ENCODE measurements at places on chromosomes 7 and 10.

- DNase-seq = no peak
Observed at GRCh38 chr10:106111246-106111645, 1053.3 kb downstream of the SORCS1 start.

GRCh38 chr7:116499168-116500077 lies at the start of gene CAV2:
CAV2 (plus strand) TSS chr7:116499738; CDS start chr7:116499782, 44 bp downstream.
- DNase-seq = no peak

GRCh38 chr7:45670717-45671116 lies 96.5 kb downstream of the ADCY1 start:
- DNase-seq = no peak

DNA sequence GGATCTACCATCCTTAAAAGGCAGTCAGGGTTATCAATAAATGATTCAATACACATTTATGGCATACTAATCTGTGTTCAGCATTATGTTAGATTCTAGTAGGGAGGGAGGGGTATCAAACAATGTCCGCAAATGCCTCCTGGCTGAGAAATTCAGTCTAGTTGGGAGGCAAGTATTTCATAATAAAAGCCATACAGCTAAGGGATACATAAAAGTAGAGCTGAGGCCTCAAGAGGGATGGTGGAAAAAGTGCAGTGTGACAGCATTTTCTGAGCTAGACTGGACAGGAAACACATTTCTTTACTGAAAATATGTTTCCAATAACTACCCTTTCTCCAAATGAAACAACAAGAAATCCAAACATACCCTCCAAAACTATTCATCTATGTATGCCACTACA lies 152.8 kb upstream of the LRRN3 start:
- DNase-seq = no peak

GRCh38 chr7:28759475-28759971 lies 198.6 kb downstream of the TRIL start:
- no peak for DNase-seq

- DNase-seq = no peak
Observed at GRCh38 chr7:38507384-38507783, 123.8 kb downstream of the AMPH start.

- DNase-seq = no peak
Observed at GRCh38 chr10:106107706-106108105, 1056.8 kb downstream of the SORCS1 start.

DNA sequence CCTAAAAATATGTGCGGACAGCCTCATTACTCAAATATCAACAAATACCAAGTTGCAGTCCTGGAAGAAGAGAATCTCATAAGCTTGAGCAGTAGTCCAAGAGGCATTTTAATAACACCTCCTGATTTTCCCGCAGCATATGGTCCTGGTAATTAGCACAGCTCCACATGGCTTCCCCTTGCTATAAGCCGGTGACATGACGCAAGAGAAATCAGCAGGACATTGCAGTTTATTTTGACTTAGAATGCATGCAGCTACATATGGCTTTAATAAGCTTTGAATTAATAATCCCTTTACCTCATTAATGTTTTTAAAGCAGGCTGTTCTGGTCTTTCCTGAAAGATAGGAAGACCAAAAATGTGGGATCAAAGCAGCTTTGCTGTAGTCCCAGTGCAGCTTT lies 137.6 kb downstream of the RAMP3 start:
- DNase-seq = no peak

- no peak for DNase-seq
Observed at GRCh38 chr7:92798517-92799249, 37.7 kb downstream of the CDK6 start.

DNA sequence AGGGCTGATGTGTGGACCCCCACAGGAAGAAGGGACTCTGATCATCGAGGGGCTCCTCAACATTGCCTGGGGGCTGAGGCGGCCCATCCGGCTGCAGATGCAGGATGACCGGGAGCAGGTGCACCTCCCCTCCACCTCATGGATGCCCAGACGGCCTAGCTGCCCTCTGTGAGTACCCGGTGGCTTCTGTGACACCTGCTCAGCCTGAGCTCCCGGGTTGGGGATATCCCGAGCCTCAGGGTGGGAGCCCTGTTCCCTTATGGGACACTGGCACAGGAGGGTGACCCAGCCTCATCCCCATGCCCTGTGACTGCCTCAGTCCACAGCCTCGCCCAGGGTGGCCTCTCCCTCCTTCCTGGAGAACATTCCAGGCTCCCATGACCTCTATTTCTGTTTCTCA lies 3.9 kb upstream of the DEPP1 start:
- DNase-seq = no peak

DNA sequence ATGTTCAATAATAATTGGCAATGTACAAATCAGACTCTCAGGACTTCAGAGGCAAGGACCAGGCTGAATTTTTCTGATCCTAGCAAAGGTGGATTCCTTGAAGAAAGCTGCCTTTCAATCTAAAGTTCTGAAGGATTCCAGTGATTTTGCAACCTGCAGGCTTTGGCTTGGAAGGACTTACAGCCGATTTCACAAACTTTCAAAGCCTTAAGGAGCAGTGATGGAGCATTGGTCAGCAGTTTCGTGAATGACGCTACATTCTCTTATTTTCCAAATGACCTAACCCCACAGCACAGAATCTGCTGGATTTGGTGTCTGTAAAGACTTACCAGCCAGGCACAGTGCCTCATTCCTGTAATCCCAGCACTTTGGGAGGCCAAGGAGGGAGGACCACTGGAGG lies 167.5 kb downstream of the ARHGAP12 start:
- DNase-seq = no peak

- no peak for DNase-seq
Observed at GRCh38 chr10:30254926-30255325, 94.2 kb downstream of the MTPAP start.

- no peak for DNase-seq
Observed at GRCh38 chr10:47300429-47300931, 483 bp downstream of the GDF10 start.

- no peak for DNase-seq
Observed at GRCh38 chr10:32207544-32207943, 139.4 kb downstream of the EPC1 start.

- no peak for DNase-seq
Observed at GRCh38 chr10:125747417-125747816, 27.9 kb downstream of the EDRF1 start.

DNA sequence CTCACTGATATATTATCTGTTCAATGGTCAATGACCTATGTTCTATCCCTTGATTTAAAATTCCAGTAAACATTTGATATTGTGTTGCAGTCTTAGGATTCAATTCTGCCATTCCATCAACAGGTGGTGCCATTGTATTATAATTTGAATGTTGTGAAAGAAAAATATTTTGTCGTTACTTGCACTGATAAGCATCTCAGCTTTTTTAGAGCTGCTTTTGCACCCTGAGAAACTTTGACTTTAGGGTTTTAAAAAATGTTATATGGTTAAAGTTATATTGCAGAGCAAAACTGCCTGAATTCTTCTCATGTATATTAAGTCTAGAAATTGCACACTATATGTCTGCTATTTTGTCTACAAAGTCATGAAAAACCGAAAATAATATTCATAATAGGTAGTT lies 18.8 kb upstream of the MINDY3 start:
- no peak for DNase-seq

- no peak for DNase-seq
Observed at GRCh38 chr7:3861941-3862340, 560.9 kb downstream of the SDK1 start.

DNA sequence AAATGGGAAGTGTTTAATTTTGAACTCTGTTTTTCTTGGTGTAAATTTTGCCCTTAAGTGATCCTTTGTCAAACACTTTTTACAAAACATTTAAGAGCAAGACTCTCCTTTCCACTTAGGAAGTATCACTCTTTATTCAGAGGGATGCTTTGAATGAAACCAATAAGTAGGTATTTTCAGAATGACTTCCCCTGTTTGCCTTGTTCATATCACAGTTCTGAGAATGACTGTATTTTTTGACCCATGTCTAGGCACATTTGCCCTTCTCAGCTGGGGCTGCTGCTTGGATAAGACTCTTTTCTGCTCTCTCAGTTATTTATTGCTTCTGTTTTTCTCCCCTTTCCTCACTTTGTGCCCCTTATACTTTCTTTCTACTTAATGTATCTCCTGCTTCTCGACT lies 98.2 kb downstream of the CCNY start:
- DNase-seq = no peak

GRCh38 chr7:18893156-18893555 lies 224.3 kb downstream of the TWIST1 start:
- DNase-seq = no peak

DNA sequence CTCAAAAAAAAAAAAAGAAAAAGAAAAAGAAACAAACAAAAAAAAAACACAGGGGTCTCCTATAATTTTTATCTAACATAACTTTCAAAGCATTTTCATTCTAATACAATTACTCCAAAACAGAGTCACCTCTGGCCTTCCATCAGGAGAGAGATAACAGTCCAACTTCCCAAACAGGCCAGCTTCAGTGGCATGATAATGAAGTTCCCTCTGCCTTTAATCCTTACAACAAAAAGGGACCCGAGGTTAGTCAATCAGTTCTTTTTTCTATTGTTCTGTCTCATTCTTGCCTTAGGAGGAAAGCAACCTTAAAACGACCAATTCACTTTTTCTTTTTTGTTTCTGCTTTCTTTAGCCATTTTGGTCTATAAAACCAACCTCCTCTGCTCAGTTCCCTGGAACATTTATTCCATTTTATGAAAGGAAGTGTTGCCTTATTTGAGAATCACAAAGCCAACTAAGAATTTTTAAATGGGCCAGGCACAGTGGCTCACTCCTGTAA lies 16.5 kb upstream of the FXYD4 start:
- no peak for DNase-seq

DNA sequence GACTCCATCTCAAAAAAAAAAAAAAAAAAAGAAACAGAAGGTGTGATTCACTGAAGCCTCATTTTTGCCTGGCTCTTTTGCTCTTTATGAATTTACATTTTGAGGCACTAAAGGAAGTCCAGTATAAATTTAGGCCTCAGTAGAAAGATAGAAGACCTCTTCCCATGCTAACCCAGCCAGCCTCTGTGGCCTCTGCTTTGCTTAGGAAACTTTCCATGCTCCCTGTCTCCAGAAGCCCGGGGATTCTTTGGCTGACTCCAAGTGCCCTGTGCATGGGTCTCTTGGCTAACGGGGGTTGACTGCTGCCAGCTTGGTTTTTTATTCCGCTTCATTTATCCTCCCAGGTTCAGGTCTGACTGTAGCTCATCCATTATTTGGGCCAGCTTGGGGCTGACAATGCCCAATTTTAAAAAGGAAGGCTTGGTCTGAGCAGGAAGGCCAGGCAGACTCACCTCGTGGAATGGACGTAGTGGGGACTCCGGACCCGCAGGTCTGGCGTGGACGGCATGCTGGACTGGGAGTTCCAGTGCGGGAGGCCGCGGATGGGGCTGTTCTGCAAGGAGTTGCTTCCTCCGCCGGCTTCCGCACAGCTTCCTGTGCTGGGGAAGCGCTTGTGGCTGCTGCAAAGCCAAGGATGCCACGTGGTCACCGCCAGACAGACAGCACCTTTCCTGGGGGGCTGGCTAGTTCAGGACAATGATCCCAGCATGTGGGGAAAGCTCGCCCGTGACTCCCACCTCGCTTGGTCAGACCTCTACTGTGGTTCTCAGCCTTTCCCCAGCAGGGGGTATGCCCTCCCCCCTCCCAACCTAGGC lies 72.3 kb downstream of the PRPF18 start:
- no peak for DNase-seq

DNA sequence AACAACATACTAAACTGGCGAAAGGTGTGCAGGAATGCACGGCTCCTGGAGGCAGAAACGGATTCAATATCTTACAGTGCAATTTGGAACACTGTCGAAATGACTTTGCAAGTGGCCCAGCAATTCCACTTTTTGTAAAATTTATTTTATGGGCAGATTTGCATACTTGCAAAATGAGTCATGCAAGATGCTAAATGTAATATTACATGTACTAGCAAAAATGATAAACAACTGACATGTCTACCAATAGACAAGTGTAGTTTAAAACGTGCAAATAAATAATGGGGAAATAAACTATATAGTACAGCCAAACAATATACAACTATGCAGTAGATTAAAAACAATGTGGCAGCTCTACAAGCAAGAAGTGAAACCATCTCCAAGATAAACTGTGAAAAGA lies 97.7 kb downstream of the ARHGAP12 start:
- no peak for DNase-seq

GRCh38 chr7:116526897-116527296 lies 2.1 kb downstream of the CAV1 start:
- no peak for DNase-seq

DNA sequence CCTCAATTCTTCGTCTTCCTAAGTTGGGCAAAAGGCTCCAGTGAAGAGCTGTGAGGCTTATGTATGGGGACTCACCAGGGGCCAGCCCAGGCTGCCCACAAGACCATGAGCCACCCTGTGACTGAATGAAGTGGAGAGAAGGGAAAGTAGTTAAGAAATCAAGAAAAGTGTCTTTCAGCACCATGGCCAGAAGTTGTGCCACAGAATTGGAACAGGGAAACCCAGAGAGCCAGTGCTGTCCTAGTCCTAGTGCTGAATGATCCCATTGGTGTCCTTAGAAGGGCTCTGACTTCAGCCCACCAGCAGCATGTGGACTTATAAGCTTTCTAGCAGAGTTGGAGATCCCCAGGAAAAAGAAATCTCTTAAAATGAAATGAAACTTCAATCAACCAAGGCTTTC lies 37.0 kb upstream of the CCSER2 start:
- no peak for DNase-seq

DNA sequence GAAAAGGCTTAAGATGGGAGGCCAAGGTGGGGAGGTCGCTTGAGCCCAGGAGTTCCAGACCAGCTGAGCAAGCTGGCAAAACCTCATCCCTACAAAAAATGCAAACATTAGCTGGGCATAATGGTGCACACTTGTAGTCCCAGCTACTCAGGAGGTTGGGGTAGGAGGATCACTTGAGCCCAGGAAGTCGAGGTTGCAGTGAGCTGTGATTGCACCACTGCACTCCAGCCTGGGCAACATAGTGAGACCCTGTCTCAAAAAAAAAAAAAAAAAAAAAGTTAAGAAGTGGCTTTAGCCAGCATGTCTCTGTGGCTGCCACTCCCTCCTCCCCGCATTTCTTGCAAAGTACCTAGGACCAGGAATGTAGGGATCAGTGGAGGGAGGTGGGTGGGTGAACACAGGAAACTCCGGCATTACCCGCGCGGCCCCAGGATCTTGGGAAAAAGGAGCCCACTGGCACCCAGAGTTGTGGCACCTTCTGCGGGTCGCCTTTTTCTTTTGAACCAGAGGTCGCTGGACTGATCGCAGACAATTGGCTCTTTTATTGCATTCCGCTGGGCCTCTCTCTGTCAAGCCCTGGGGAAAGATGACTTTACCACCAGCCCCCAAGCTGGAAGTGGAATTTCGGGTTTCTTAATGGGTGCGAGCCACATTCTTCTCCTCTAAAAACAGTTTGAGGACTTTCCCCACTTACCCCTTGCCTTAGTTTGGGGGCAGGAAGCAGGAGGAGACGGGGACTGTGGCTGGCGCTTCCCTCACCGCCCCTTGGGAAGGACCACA lies 3.5 kb downstream of the VGF start:
- no peak for DNase-seq

DNA sequence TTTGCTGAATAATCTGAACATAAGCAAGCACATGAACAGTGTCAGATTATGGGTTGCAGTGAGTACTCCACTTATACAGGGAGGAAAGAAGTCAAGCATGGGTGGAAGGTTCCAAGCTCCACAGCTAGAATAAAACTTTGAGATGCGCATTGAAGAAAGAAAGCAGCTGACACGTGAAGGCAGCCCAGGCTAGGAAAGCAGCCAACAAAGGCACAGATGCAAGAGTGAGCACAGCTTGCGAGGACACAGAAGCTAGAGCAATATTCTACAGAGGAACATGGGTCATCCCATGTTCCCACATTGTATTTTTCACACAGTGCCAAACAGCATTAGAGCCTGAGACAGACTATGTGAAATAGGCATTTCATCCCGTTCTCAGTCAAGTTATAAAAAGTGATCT lies 194.6 kb upstream of the TBX20 start:
- no peak for DNase-seq
